ENCODE measurements at places on chromosomes 4 and X.

DNA sequence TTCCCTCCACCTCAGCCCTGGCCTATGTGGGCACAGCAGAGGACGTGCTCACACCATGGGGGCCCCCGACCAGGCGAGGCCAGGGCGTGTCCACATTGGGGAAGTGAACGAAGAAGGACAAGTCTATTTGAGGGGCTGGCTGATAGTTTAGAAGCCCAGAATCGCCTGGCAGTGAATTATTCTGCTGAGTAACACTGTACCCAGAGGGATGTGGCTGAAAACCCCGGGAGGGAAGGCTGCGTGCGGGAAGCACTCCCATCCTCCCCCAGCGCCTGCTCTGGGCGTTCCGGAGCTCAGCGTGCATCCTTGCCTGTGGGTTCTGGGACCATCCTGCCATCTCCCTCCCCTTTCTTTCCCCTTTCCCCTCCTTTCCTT, 66.6 kb downstream of the TRMT44 start:
- no peak for DNase-seq

DNA sequence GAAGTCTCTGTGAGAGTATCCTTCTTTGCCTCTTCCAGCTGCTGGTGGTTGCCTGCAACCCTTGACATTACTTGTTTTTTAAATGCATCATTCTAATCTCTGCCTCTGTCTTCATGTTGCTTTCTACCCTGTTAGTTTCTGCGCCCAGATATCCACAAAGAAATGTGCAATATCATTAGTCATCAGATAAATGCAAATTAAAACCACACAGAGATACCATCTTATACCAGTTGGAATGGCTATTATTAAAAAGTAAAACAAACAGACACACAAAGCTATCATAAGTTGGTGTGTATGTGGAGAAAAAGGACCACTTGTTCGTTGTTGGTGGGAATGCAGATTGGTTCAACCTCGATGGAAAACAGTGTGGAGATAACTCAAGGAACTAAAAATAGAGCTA, 517.4 kb downstream of the FAT4 start:
- DNase-seq = no peak

GRCh38 chrX:149641835-149642234, 10.2 kb upstream of the TMEM185A start:
- DNase-seq = no peak

- DNase-seq = no peak
Observed at GRCh38 chr4:7733801-7734650, 205.6 kb downstream of the AFAP1 start.

DNA sequence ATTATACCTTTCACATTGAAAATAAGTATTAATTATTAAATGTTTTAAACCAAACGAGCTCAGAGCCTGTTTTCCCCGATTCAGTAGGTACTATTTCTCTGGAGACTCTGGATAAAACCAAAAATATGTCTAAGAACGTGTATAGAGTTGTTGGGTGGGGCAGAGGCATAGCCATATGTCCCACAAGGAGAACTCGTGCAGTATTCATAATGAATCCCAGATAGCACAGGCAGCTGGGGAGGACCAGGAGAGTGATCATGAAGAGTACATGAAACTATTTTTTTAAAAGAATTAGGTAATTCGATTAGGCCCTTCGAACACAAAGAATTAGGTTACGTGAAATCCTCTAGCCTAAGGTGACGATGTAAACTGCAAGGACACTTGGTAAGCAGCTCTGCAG, 76.1 kb downstream of the CLDN22 start:
- DNase-seq = no peak

DNA sequence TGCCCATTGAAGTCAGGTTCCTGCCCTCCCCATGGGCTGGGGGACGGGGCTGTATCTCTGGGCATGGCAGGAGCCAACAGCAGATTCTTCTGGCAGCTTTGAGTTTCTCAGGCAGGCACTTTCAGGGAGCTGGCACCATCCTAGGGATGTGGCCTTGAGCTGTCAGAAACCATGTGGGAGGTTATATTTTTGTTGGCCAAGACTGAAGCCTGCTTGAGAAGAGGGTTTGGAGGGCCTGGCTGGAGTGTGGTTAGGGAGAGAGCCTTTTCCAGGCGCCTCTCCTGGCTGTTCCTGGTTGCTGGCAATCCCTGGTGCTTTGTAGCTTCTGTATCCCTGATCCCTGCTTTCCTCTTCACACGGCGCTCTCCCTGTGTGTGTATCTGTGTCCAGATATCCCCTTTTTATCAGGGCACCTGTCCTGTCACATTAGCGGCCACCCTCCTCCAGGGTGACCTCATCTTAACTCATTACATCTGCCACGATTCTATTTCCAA, 30.6 kb upstream of the SORCS2 start:
- DNase-seq = no peak

GRCh38 chr4:139392797-139393196, 61.1 kb upstream of the RAB33B start:
- DNase-seq = no peak

GRCh38 chrX:2829469-2830246, 928 bp downstream of the GYG2 start:
- no peak for DNase-seq

- no peak for DNase-seq
Observed at GRCh38 chr4:4377732-4378460, 9.0 kb upstream of the NSG1 start.

- no peak for DNase-seq
Observed at GRCh38 chr4:108237693-108238092, 69.0 kb upstream of the LEF1 start.

GRCh38 chrX:17375637-17376430, 834 bp downstream of the NHS start:
- peak; percentile 12 for DNase-seq

GRCh38 chr4:36624030-36624429, 342.6 kb downstream of the DTHD1 start:
- DNase-seq = no peak

DNA sequence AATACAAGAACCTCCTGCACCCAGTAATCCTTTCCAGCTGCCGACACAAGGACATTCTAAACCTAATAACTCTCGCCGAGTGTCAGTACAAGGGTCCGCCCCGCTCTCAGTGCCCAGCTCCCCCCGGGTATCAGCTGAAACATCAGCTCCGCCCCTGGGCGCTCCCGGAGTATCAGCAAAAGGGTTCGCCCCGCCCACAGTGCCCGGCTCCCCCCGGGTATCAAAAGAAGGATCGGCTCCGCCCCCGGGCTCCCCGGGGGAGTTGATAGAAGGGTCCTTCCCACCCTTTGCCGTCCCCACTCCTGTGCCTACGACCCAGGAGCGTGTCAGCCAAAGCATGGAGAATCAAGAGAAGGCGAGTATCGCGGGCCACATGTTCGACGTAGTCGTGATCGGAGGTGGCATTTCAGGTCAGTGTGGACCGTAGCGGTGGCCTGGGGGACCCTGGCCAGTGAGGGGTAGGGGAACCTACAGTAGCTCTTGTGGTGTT, at the start of gene MAOA:
MAOA (plus strand) TSS at position 295 of the 490 bp plus-strand sequence; CDS start at position 338, 43 bp downstream.
- peak; percentile 45 for DNase-seq

GRCh38 chrX:137684591-137684990, 118.7 kb downstream of the ZIC3 start:
- DNase-seq = no peak

GRCh38 chr4:127145006-127145540, 487.7 kb upstream of the INTU start:
- peak; percentile 96 for DNase-seq

DNA sequence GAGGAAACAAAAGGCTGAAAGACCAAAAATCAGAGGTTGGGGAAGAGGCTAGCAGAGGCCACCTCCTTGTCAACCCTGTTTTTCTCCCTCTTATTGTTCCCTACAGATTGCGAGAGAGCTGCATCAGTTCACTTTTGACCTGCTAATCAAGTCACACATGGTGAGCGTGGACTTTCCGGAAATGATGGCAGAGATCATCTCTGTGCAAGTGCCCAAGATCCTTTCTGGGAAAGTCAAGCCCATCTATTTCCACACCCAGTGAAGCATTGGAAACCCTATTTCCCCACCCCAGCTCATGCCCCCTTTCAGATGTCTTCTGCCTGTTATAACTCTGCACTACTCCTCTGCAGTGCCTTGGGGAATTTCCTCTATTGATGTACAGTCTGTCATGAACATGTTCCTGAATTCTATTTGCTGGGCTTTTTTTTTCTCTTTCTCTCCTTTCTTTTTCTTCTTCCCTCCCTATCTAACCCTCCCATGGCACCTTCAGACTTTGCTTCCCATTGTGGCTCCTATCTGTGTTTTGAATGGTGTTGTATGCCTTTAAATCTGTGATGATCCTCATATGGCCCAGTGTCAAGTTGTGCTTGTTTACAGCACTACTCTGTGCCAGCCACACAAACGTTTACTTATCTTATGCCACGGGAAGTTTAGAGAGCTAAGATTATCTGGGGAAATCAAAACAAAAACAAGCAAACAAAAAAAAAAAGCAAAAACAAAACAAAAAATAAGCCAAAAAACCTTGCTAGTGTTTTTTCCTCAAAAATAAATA, 179.9 kb downstream of the AR start:
- DNase-seq = no peak

GRCh38 chr4:104494822-104495559, at the start of gene CXXC4:
CXXC4 (minus strand) TSS chr4:104494894; CDS start chr4:104491802, 3,092 bp downstream.
- DNase-seq = peak; percentile 69

DNA sequence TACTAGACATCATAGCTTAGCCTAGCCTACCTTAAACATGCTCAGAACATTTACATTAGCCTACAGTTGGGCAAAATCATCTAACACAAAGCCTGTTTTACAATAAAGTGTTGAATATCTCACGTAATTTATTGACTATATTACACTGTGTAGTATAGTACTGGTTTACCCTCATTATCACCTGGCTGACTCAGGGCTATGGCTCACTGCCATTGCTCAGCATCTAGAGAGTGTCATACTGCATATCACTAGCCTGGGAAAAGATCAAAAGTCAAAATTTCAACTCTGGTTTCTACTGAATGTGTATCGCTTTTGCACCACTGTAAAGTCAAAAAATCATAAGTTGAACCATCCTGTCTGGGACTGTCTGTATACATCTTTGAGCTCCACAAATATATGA, 78.6 kb downstream of the CEP44 start:
- no peak for DNase-seq
